Tibial nerve (tissue), 4 donors: ENCODE measurements at places on chromosomes 2 and 18. TPM values are rescaled to one million over a fixed set of nuclear protein-coding genes. Genes with fewer than 3 reads are reported as not detected.

Gene CD207
- total RNA-seq: not detected

DNA sequence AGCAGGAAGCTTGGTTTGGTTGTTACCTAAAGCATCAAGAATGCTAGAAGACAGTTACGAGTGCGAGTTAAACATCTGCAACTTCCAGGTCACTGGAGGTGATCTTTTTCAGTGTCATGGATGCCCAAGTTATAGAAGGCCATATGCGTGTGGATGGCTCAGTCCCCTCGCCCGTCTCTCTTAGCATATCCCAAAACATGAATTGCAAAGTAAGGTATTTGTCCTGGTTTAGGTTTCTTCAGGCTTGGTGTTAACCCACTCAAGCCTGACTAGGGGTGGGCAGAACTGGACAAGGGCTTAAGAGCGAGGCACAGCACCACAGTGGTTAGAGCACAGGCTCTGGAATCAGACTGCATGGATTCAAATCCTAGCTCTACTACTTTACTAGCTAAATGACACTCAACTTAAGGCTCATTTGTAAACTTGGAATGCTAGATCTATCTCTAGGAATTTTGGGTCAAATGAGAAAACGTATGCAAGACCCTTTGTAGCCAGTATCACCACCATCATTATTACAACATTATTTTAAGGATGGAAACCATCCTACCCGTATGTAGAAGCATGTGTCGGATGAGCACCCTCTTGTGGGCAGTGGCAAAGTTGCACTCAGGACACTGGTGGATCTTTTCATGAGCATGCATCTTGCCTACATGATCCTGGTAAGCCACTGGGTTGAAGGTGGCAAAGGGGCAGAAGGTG, 11.2 kb downstream of the ZNF142 start:
- peak; percentile 52 for DNase-seq

Gene SLC14A1
- not detected for total RNA-seq

- no peak for DNase-seq
These were observed 24.1 kb downstream of the RMND5A start for GRCh38 chr2:86744152-86744551.

DNA sequence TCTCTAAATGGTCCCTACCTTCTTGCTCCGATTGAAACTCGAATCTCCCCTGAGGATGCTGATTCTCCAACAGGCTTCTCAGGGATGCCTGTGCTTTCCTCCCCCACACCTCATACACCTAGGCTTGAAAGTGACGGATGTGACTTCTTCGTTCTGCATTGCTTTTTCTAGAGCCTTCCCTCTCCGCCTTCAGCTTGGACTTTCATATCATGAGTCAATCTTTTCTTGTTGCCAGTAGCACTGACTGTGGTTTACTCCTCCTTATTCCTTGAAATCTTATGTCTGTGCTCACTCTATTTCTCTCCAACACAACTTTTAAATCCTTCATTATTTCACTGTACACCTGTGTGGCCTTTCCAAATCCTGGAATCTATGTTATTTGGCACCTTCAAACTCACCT, 451.4 kb downstream of the TMX3 start:
- no peak for DNase-seq

Gene CCDC74B
- 26.6 TPM for total RNA-seq

DNA sequence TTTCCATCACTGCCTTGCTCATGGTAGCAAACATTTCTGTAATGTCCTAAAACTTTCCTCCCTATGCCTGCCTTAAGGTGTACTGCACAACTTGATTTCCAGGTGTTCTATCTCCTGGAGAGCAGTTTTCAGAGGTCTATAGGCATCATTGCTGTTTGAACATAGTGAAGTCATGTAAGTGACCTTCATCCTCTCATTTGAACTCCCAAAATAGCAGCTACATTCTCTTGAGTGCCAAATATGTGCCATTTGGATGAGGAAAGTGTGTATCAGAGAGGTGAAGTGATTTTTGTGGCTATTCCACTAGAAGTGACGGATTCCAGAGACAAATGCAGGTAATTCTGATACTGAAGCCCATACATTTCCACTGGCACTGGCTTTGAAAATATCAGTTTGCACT, 3.4 kb downstream of the PPP1R1C start:
- DNase-seq: no peak

Gene SAG
- not detected for total RNA-seq

Gene BOLL
- not detected for total RNA-seq

GRCh38 chr2:113896791-113897190, 6.9 kb downstream of the ACTR3 start:
- DNase-seq: no peak

GRCh38 chr2:113200236-113200635, 26.5 kb downstream of the PSD4 start:
- DNase-seq: no peak

GRCh38 chr2:109230941-109231420, 102.0 kb downstream of the SH3RF3 start:
- DNase-seq: no peak

DNA sequence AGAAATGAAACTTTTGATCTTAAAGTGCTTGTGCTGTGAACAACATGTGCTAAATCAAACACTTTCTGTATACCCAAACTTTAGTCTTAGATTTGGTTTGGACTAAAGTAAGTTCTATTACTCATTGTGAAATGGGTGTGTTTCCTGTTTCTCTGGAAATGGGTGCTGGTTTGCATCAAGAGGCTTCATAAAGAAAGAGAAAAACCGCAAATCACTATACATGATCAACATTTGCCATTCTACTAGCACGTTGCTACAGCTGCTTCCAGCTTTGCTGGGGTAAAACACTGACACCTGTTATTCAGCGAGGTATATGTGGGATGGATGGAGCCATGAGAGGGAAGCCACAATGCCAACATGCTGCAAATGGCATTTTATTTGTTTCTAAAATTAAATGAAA, 547.0 kb upstream of the ACVR2A start:
- no peak for DNase-seq

- no peak for DNase-seq
These were observed 21.7 kb downstream of the BCL11A start for GRCh38 chr2:60531701-60532133.

Gene RSAD2
- total RNA-seq: 3.1 TPM

- no peak for DNase-seq
These were observed 127.8 kb downstream of the STK39 start for GRCh38 chr2:168119515-168120141.

DNA sequence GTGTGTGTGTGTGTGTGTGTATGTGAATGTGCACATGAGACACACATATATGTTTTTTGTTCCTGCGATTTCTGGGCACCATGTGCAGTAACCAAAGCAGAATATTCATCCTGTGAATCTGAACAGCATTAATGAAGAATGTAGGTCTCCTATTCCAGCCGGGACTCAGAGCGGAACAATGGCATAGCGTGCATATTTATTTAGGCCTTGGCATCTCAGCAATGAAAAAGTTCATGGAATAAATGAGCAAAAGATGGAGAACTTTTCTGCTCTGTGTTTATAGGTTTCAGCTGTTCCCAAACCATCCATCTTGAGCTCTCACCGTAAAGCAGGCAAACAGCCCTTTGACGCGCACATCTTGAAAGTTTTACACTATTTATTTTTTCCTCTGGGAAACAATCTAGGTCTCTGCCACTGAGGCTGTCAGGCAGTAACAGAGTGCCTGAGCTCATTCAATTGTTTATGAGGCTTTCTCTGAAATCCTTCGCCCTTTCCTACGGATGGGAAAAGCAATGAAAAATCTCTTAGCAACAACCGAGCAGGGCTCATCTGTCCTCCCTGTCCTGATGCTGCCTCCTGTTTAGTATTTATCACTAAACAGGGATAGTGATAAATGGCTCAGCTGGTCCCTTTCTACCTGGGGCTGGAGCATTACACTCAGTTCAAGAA, 146.2 kb upstream of the MSH6 start:
- no peak for DNase-seq

DNA sequence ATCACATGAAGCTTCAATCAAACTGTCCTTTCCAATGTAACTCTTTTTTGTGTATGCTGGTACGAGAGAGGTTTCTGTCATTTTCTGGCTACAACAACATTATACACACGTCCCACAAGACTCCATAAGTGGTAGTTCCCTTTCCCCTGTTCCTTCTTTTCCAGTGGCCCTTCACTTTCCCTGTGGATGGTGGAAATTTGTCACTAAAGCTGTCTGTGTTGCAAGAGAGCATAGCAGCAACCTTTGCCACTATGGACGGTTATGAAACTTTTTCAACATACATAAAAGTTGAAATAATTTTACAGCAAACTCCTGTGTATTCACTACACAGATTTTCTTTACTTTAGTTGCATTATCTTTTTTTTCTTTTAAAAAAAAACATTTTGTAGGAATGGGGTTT, 18.7 kb downstream of the DBI start:
- DNase-seq: no peak

Gene RMND5A
- 59.9 TPM for total RNA-seq

Gene SULT1C4
- total RNA-seq: 5.7 TPM

GRCh38 chr2:143607231-143608062, 478.2 kb downstream of the ARHGAP15 start:
- no peak for DNase-seq

Gene RAB6C
- total RNA-seq: not detected

DNA sequence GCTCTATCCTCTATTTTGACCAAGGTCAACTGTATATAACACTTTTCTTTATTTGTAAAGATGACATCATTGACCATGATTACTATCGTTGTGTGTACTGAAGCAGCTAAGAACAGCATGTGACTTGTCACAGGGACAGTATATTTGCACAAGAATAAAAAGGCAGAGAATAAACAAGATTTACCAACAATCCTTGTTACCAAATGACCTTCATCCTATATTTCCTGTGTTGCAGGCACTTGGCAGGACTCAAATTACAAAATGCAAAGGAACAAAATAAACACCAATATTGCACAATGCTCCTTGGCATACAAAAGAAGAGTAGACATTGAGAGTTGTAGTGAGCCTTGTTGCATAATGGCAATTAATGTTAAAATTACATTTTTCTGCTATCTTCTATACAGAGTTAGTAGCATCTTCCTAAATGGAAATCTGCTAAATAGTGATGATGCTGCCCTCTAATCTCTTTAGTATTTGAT, 61.8 kb downstream of the RFTN2 start:
- DNase-seq: no peak

DNA sequence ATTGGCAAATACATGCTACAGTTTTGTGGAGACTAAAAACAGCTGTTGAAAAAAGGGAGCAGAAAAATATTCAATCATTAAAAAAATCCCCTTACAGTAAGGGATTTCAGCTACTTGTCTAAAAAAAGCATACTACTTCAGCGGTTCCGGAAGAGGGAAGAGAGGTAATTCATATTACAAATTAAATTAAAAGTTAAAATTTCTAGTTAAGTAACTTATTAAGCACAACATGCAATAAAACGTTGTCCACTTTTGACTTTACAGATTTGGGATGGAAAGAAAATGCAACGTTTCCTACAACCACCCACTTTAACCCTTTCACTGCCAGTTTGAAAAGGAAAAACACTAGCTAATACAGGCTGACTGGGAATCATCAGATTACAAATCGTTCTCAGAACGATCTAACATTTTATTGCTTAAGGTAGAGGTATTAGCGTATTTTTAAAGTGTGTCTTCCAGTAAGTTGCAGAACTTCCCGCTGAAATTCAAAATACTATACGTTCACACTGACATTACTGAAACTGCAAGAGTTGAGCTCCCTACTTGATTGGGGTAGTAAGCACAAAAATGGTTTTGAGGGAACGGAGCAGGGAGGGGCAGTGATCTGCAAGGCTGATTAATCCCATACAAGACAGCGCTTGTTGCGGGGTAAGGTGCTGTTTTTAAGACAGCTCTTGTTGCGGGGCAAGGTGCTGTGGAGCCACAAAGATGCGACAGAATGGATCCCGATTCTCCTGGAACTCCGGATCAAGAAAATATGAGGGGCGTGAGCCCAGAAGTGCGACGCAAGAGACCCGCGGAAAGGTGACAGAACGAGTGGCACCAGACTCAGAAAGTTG, 743 bp downstream of the HADHA start:
- DNase-seq: no peak

- no peak for DNase-seq
These were observed 623.8 kb upstream of the NXPH2 start for GRCh38 chr2:139403948-139404347.

DNA sequence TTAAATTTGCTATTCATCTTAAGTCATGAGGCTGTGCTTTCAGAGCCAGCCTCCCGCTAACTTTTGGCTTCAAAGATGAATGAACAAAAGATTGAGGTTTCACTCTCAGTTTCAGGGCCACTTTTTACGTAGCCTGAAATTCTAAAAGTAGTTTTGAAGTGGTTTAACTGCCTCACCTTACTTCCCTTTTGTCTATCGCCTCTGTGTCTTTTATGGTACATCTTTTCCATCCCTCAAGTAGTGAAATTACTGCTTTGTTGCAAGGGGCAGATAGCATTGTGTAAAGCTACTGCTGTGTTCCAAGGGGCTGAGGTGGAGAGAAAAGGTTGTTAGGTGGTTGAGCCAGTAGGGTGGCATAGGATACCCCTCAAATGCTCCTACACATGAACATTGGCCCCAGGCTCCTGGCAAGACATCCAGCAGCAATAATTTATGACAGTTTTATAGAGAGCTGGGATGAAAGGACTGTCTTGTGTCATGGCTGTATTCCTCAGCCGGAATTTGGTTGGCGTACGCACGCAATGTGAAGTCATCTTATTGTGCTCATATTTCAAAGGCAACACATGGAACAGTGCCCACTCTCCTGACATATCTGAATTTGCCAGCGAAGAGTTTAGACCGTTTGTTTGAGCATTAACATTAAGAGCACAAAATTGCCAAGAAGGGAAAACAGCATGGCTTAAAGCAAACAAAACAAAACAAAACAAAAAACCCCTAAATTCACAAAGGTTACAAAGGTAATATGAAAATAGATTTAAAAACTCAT, 32.2 kb downstream of the QPCT start:
- peak; percentile 70 for DNase-seq

DNA sequence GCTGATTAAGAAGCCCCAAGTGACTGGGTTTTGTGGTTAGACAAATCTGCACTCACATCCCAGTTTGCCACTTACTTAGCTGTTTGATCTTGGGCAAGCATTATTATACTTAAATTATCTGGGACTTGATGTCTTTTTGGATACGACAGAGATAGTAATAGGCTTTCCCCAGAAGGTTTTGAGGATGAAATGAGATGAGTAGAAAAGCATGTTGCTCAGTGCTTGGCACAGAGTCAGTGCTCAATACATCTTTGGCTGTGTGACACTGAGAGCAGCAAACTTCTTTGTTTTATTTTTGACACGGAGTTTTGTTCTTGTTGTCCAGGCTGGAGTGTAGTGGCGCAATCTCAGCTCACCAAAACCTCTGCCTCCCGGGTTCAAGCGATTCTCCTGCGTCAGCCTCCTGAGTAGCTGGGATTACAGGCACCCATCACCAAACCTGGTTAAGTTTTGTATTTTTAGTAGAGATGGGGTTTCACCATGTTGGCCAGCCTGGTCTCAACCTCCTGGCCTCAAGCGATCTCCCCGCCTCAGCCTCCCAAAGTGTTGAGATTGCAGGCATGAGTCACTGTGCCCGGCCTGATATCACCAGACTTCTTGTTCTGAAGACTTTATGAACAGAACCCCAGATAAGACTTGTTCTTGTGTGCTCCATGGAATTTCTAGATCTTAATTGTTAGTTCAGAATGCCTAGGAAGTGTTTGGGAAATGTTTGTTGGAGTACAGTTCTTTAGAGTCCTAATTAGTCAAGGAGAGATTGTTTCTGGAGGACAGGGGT, 521.2 kb downstream of the SLC4A3 start:
- DNase-seq: no peak

Gene INHBB
- total RNA-seq: 21.9 TPM
